ENCODE measurements at places on chromosomes 4 and X. TPM values are rescaled to one million over a fixed set of nuclear protein-coding genes. Genes with fewer than 3 reads are reported as not detected.

GRCh38 chr4:89134775-89135319 is 23.5 kb downstream of the TIGD2 start:
- no peak for DNase-seq

- DNase-seq = no peak
These were observed 265.4 kb upstream of the ADGRL3 start for GRCh38 chr4:60934566-60935295.

GRCh38 chr4:65437102-65437501 is 233.2 kb downstream of the EPHA5 start:
- no peak for DNase-seq

GRCh38 chr4:120545391-120545790 is 377.1 kb downstream of the PRDM5 start:
- no peak for DNase-seq

RS1 gene
- total RNA-seq = not detected

VCX2 gene
- total RNA-seq = not detected
